ENCODE measurements at places on chromosomes 5 and 9.

GRCh38 chr5:172079876-172080275 lies 73.4 kb upstream of the FBXW11 start:
- no peak for DNase-seq

- no peak for DNase-seq
These were observed 57.4 kb downstream of the NRG2 start for GRCh38 chr5:139985733-139986132.

GRCh38 chr5:38259809-38260160 lies 1.4 kb downstream of the EGFLAM start:
- no peak for DNase-seq

DNA sequence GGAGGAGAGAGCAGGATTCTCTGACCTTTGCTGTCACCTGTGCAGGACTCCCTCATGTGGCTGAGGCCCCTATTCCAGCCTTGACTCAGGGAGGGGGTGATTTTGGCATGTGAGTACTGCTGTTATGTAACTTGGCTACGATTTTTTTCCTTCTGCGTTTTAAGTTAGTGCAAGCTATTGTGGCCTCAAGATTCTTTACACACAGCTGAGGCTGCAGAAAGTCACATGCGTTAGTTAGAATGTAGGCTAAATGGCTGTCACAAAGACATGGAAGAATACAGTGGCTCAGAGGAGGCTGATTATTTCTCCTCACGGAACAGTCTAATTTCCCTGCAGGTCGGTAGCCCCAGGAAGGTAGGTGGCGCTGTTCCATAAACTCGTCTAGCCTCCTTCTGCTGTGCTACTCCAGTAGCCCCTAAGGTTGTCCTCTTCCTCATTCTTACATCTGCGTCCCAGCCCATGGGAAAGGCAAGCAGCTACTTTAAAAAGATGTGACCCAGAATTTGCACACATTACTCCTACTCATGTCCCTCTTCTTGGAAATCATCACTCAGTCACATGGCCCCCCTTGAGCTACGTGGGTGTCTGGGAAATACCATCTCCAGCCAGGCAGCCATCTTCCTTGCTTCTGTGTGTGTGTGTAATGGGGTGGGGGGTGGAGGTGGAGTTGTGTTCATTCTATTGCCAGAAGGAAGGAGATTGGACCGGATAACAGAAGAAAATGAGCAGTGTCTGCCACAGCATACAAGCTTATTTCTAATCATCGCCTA lies 486.6 kb downstream of the CCDC171 start:
- no peak for DNase-seq

- DNase-seq = no peak
These were observed 201.9 kb downstream of the ARHGAP26 start for GRCh38 chr5:142972064-142972570.

- no peak for DNase-seq
These were observed 64.7 kb downstream of the UBE2R2 start for GRCh38 chr9:33881635-33882034.

Measured in stimulated activated CD8-positive, alpha-beta memory T cell treated with anti-CD3 and anti-CD28 coated beads, Interleukin-15, amount 100 ng/mL, for 1 hour (primary cell).